ENCODE measurements at places on chromosomes 2 and 18.

DNA sequence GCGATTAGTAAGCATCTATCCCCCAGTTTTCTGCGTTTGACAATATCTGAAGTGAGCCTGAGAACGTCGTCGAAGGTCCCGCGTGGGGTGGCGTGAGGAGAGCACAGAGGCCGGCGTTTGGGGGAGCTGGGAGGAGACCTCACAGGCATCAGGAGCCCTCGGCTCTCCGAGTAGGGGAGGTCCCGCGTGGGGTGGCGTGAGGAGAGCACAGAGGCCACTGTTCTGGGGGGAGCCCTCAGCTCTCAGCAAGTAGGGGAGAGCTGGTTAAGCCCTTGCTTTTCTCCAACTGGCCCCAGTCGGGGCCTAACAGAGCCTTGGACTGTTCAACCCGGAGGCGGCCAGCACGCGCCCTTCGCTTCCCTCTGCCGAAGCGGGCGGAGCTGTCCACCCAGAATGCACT is 134.3 kb downstream of the NFATC1 start:
- no peak overlapping the region for H3K4me3 ChIP-seq
- peak; percentile 73 for DNase-seq
- H3K36me3 ChIP-seq = no peaks in the 10 kb centered on the region
- no peaks in the 10 kb centered on the region for H3K4me1 ChIP-seq
- no peak overlapping the region for H3K27ac ChIP-seq

- no peaks in the 10 kb centered on the region for H3K36me3 ChIP-seq
- H3K27me3 ChIP-seq = no peaks in the 10 kb centered on the region
- no peak overlapping the region for H3K4me3 ChIP-seq
- DNase-seq = no peak
Observed at GRCh38 chr18:74577019-74577418, 20.7 kb upstream of the ZNF407 start.

DNA sequence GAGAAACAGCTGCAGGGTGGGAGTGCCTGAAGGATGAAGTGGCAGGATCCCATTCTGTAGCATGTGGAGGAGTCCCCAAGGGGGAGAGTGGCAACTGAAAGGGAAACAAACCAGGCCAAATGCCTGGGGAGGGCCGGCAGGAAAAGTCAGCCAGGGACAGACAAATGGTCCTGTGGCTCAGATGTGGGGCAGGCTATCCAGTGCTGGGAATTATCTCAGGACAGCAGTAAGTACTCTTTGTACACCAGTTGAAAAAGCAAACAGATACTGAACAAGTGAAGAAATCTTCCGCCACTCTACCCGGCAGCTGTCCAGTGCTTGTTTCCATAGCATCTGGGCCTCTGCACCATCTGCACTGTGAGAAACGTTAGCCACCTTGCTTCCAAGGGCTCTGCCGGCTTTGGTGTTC is 408.9 kb downstream of the LRATD1 start:
- no peak overlapping the region for H3K27ac ChIP-seq
- H3K4me3 ChIP-seq = no peak overlapping the region
- DNase-seq = no peak
- H3K36me3 ChIP-seq = no peaks in the 10 kb centered on the region

- H3K27me3 ChIP-seq = no peaks in the 10 kb centered on the region
- no peaks in the 10 kb centered on the region for H3K4me1 ChIP-seq
- no peak overlapping the region for H3K4me3 ChIP-seq
- no peak overlapping the region for H3K27ac ChIP-seq
- DNase-seq = no peak
Observed at GRCh38 chr18:31821545-31822171, 61.0 kb upstream of the SLC25A52 start.

DNA sequence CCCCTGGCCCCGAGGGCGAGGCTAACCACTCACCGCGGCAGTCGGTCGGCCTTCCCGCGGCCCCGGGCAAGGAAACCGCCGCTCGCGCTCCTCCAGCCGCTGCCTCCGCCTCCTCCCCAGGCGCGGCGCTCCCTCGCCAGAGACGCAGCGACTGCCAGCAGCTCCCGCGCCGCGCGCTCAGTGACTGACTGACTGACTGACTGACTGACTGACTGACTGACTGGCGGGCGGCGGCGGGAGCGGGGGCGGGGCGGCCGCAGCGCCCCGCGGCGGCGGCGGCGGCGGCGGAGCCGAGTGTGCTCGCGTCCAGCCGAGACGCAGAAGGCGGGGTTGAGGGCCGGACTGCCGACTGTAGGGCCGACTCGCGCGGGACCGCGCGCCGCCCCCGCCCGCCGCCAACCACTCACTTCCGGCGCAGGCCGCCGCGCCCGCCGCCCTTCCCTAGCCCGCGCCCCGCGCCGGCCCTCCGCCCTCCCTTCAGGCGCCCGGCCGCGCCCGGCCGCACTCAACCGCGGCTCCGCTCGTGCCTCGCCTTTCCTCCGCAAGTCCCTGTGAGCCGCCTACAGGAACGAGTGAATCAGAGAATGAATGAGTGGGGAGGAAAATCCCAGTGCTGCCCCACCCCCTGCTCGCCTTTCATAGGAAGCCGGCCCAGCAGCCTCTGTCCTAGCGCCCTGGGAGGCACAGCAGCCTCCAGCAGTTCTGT is at the start of gene RAPH1:
TSS of gene RAPH1 (minus strand) at position 224 of the 706 bp plus-strand sequence. CDS start 39,948 bp downstream, outside the sequence.
- H3K27ac ChIP-seq = peak within 1 kb of the TSS; percentile 30
- no peaks in the 10 kb centered on the region for H3K36me3 ChIP-seq
- no peaks in the 10 kb centered on the region for H3K27me3 ChIP-seq

- no peak overlapping the region for H3K4me3 ChIP-seq
- H3K27ac ChIP-seq = no peak overlapping the region
- no peak for DNase-seq
- H3K4me1 ChIP-seq = no peaks in the 10 kb centered on the region
- H3K36me3 ChIP-seq = no peaks in the 10 kb centered on the region
Observed at GRCh38 chr2:221610675-221611074, 38.6 kb upstream of the EPHA4 start.

DNA sequence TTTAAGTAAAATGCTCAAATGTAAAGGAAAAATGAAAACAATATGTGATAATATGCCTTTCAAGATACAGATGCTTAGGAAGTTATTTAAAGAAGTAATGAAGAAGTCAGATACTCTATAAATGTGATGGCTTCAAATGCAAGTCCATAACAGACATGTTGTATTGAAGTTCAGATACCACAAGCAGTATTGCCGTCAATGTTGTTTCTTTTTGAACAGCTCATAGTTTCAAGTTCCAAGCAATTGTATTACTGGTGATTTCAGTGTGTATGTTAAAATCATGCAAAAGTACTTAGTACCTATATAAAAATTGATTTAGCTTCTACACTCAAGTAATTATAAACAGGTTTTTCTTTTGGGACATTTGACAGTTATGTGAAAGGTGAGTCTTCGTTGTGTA is 24.9 kb downstream of the KCMF1 start:
- no peak overlapping the region for H3K4me3 ChIP-seq
- no peak overlapping the region for H3K27ac ChIP-seq
- peaks cover 2% of the 10 kb centered on the region for H3K4me1 ChIP-seq
- H3K36me3 ChIP-seq = no peaks in the 10 kb centered on the region
- no peaks in the 10 kb centered on the region for H3K27me3 ChIP-seq
- DNase-seq = no peak

GRCh38 chr2:132813422-132813821 is 143.4 kb upstream of the LYPD1 start:
- no peak overlapping the region for H3K4me3 ChIP-seq
- no peak for DNase-seq
- H3K27ac ChIP-seq = no peak overlapping the region
- no peaks in the 10 kb centered on the region for H3K36me3 ChIP-seq
- H3K4me1 ChIP-seq = no peaks in the 10 kb centered on the region
- no peaks in the 10 kb centered on the region for H3K27me3 ChIP-seq

DNA sequence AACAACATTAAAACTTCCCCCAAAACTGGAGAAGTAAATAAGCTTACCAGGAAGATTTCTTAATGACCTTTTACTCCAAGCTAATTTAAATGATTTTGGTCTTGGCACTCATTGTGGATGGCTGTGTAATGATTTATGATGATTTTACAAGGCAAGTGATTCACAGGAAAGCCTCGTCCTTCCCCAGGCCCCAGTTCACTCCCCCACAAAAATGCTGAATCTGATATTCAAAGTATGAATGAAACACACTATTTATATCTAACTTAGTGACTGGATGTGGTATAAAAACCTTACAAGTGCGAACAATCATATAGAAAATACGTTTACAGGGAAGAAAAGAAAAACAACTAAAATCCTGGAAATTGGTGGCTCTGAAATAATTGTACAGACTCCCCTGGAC is 49.8 kb downstream of the ZNF516 start:
- no peak for DNase-seq
- H3K4me3 ChIP-seq = no peak overlapping the region
- no peaks in the 10 kb centered on the region for H3K36me3 ChIP-seq
- no peaks in the 10 kb centered on the region for H3K27me3 ChIP-seq
- H3K27ac ChIP-seq = no peak overlapping the region

DNA sequence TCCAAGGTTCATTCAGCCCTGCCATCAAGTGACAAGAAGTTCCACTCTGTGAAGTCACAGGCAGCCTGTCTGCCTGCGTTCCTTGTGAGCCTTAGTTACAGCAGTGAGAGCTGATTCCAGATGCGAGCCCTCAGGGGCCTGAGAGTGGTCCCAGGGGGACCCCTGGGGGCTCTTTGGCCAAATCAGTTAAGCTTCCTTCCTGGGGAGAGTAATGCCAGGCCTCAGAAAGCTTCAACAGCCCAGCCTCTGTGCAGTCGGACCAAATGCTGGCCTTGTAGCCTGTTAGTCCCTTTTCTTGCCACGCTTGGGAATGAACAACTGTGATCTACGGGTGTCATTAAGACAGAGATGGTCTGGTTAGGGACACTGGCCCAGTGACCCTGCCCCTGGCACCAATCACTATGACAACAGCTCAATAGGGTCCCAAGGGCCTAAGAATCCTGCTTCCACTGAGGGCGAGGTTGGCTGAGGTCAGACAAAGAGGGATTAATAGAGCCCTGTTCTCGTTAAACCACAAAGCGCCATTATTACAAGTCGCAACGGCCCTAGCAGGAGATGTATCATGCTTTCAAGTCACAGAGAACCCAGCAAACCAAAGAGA is 50.9 kb downstream of the HS1BP3 start:
- H3K27ac ChIP-seq = peak overlapping the region; percentile 78
- no peaks in the 10 kb centered on the region for H3K27me3 ChIP-seq
- no peaks in the 10 kb centered on the region for H3K36me3 ChIP-seq
- peak; percentile 41 for DNase-seq
- H3K4me3 ChIP-seq = no peak overlapping the region

Measured in aorta (tissue), 5 donors.